Activated gamma-delta T cell treated with Interleukin-2 at 50 U/mL for 16 hours (primary cell): ENCODE measurements at places on chromosomes 11 and 22.

GRCh38 chr11:12827369-12827768 lies 153.1 kb downstream of the TEAD1 start:
- DNase-seq, result no peak

- no peak for DNase-seq
Measured at GRCh38 chr11:47340980-47341775, 11.3 kb downstream of the MYBPC3 start.

DNA sequence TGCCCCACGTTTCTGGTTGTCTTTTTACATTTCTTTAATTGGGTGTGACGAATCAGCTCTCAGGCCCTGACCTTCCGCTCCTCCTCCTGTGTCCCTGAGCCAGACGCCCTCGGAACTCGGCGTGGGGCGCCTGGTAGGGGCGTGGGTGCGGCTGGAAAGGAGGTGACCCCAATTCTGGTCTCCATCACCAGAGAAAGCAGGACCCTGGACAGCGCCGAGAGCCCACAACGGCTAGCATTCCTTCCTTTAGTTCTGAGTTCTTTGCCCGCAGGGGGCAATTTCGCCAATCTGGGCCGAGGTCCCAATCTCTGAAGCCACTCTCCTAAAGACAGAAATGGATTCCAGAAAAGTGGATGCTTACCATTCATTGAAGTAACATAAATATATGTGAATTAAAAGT lies 11.7 kb upstream of the RBMXL2 start:
- DNase-seq, result no peak

GRCh38 chr11:96036863-96037262 lies 113.0 kb upstream of the MTMR2 start:
- no peak for DNase-seq

DNA sequence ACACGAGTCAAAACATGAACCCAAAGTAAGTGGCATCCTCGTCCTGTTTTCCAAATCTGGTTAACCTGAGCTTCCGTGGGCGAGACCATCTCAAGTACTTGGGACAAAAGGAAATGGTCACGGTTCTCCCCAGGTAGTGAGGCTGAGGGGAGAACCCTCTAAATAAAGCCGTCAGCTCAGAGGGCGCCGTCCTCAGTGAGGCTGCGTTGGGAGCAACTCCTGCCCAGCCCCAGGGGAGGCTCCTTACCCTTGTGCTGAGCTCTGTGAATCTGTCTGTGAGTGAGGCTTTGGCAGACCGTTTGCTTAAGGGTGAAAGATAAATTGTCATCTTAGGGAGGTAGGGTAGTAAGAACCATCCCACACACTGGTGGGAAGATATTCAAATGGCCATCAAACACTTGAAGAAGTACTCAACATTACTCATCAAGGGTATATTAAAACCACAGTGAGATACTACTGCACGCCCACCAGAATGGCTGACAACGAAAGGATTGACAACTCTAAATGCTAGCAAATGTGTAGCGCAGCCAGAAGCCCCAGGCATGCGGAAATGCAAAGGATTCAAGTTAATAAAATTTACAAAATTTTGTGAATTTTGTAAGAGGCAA lies 321.0 kb downstream of the TBC1D22A start:
- DNase-seq, result no peak

GRCh38 chr11:848380-848931 lies 5.8 kb downstream of the TSPAN4 start:
- peak; percentile 67 for DNase-seq
